ENCODE measurements at places on chromosomes 11 and 22.

DNA sequence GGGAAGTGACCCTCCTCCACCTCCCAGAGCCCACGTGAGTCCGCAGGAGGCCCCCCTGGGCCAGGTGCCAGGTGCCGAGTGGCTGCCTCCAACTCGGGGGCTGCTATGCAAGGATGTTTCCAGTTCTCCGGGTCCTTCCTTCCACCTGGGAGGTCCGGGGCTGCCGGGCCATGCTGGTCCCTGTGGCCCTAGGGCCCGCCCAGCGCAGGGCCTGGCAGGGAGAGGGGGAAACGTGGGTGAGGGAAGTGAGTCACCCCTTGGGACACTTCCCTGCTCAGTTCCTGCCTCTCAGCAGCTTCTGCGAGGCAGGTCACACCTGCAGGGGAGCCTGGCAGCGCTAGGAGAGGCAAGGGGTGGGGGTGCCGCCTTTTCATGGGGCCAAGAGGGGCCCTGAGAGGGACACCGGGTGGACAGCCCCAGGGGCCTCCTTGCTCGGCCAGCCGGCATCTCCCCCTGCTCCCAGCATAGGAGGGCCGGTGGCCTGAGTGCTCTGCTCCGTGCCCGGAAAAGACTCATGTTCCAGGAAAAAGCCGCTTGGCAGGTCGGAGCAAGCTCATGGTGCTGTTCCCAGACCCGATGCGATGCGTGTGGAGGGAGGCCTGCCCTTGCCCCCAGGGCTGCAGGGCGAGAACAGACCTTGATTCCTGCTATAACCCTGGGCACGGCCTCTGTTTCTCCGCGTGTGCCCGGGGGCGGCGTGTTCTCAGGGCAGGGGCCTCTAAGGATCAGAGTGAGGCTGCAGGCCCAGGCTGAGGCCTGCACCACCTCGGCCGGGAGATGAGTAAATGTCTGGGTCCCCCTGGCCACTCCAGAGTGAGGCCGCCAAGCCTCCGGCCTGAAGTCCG lies 30.3 kb upstream of the WNT7B start:
- no peak for DNase-seq

DNA sequence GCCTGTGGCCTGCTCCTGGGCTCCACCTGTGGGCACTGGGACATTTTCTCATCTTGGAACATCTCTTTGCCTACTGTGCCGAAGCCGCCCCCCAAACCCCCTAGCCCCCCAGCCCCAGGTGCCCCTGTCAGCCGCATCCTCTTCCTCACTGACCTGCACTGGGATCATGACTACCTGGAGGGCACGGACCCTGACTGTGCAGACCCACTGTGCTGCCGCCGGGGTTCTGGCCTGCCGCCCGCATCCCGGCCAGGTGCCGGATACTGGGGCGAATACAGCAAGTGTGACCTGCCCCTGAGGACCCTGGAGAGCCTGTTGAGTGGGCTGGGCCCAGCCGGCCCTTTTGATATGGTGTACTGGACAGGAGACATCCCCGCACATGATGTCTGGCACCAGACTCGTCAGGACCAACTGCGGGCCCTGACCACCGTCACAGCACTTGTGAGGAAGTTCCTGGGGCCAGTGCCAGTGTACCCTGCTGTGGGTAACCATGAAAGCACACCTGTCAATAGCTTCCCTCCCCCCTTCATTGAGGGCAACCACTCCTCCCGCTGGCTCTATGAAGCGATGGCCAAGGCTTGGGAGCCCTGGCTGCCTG lies 1.4 kb downstream of the SMPD1 start:
- no peak for DNase-seq

DNA sequence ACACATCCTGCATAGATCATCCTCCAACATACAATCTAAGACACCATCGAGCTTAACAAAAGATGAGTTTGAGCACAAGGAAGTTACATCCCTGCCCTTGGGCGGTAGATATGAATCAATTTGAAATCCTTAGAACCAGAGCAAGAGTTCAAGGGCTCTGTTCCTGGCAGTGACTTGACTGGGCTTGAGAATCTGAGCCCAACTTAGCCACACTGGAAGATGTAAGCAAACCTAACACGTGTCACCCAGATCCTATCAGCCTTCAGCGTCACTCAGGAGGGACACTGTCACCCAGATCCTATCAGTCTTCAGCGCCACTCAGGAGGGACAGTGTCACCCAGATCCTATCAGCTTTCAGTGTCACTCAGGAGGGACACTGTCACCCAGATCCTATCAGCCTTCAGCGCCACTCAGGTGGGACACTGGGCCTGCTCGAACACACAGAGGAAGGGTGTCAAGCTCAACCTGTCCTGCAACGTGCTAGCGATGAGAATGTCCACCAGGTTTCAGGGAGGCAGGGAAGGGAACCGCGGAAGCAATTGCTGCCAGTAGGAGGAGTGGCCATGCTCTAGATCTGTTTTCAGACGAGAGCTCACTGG lies 32.8 kb upstream of the CTSD start:
- DNase-seq: no peak

DNA sequence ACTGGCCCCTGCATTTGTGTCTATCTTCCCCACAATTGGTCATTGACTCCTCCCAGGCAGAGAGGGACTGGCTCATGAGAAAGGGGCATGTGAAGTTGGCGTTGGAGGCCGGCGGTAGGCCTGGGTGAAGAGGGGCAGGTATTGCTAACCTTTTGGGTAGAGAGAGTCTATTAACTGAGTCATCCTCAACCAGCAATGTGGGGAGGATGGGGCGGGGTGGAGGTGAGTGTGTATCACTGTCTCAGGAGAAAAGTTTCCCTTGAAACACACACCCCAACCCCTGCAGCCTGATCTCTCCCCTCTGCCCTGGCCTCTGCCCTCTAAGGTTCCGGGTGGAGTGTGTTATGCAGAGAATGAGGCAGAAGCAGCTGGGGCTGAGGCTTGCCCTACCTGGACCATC lies 60.1 kb upstream of the PHF21B start:
- no peak for DNase-seq

DNA sequence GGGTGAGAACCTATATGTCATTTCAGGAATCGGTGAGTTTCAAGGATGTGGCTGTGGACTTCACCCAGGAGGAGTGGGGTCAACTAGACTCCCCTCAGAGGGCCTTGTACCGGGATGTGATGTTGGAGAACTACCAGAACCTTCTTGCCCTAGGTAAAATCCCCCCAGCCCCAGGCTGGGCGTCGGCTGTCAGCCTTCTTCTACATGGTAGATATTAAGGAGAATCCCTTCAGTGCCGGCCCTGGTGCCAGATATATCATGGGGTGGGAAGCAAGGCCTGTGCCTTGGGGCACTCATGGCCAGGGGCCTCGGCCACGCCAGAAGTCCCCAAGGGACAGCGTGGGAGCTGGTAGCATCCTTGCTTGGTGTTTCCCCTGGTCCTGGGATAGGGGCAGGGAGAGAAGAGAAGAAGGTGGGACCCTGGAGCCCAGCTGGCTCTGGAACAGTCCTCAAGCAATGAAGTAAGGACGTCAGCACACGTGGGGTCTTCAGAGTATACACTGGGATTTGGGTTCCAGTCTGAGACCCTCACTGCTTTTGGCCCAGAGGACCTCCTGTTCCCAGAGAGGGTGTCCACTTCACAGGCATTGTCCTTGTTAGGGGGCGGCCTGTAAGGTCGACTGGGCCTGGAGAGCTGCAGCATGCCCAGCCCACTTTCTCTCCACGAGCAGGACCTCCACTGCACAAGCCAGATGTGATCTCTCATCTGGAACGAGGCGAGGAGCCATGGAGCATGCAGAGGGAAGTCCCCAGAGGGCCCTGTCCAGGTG lies 6.8 kb downstream of the ZNF74 start:
- no peak for DNase-seq

DNA sequence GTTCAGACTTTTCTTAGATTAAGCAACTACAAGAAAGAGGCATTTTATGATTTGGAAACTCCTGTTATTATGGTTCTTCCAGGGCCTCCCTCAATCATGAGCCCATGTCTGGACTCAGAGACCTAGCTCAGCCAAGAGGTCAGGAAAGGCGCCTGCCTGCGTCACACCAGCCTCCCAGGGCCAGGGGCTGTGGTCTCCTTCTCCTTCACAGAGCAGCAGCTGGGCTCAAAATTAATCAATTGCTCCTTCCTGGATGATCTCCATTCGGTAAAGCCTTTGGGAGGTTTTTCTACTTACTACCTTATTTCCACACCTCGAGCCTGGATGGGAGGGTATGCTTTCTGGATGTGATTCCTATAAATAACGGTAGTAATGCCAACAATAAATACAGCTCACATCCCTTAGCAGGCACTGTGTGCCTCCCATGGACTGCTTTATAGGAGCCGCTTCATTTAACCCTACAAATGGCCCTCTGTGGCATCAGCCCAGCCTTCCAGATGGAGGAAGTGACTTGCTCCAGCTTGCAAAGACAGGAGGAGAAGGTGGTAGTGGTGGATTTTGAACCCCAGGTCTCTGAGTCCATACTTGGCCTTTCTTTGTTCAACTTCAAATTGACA lies 1445.6 kb downstream of the TBC1D22A start:
- DNase-seq: no peak

DNA sequence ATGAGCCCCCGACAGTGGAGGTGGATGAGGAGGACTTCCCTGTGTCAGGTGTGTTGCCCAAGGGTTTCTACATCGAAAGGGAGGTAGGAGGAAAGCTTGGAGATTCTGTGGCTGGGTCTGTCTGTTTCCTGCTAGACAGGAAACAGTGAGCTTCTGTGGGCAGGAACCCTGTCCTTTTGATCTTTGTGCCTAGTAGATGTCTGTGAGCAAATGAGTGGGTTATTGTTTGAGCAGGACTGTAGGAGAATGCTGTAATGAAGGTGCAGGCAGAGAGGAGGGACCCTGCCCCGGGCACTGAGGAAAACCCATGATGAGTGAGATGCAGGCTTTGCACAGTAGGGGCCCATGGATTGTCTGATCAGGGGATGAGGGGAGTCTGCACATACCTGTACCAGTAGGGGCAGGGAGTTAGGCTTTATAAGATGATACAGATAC lies 14.0 kb downstream of the USP35 start:
- DNase-seq: no peak

GRCh38 chr11:6297831-6298230 lies 22.5 kb downstream of the CAVIN3 start:
- DNase-seq: no peak

DNA sequence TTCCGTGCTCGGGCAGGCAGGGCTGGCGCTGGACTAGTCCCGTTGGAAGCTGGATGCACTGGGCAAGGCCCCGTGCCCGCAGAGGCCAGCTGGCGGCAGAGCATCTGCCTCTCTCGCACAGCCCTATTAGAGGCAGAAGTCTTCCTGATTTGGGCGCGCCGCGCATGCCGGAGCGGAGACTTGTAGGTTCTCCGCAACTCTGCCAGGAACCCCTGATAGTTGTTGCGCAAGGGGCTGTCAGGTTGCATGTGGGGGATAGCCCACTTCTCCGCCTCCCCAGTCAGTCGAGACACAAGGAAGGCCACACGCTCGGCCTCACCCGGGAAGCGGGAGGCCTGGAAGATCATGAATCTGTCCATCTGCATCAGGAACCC lies 1.2 kb downstream of the RTL6 start:
- DNase-seq: no peak

DNA sequence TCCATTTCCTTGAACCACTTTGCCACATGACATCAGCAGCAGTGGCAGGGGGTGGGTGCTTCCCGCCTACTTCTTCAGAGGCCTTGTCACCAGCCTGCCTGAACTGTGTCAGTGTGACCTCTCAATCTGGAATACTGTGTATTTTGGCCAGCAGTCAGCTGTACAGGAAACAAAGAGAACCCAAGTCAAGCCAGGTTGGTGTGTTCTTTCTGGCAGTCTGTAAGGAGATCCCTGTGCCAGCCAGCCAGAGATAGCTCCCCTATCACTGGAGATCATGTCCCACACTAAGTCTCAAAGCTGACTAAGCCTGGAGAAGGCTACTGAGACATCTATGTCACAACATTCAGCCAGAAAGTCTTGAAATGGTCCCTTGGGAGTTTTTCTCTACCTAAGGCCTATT lies 142.1 kb downstream of the TRPC6 start:
- DNase-seq: no peak

DNA sequence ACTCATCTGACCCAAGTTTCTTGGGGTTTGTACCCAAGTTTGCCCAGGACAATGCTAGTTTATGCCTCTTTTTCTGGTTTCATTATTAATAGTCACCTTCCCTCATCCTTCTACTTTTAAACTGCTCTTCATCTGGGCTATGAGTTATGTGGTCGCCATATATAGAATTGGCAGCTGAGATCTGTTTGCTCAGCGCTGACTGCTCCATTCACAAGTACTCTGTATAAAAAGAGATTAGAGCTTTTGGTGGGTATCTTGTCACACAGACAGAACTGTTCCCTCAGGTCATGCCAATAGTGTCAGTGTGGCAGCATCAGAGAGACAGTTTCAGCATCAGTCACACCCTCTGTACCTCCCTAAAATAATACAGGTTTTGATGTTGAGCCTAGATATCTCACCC lies 326.0 kb downstream of the RAB38 start:
- DNase-seq: no peak

- DNase-seq: no peak
These were observed 99.1 kb upstream of the MTNR1B start for GRCh38 chr11:92870196-92870832.

DNA sequence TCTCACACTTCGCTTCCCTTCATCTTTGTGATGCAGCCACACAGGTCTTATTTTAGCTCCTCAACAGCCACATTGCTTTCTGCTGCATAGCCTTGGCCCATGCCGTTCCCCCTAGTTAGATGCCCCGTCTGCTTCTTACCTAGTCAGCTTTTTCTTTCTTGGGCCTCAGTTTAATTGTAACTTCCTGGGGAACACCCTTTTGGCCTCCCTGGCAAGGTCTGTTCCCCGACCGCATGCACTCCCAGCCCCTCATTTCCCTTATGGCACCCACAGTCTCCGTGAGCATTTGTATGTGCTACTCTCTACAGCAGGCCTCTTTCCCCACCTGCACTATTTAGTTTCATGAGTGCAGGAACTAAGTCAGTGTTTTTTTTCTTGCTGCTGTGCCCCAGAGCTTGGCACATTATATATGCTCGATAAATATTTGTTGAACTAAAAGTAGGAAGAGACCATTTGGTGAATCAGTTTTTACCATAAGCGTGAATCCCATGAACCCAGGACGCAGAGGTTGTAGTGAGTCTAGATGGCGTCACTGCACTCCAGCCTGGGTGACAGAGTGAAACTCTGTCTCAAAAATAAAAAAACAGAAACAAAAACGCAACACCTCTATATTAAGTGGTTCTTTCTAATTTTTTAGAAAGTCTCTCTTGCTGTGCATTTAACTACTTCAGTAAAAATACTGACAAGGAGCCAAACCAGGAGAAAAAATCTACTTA lies 38.5 kb downstream of the TNRC6B start:
- no peak for DNase-seq

DNA sequence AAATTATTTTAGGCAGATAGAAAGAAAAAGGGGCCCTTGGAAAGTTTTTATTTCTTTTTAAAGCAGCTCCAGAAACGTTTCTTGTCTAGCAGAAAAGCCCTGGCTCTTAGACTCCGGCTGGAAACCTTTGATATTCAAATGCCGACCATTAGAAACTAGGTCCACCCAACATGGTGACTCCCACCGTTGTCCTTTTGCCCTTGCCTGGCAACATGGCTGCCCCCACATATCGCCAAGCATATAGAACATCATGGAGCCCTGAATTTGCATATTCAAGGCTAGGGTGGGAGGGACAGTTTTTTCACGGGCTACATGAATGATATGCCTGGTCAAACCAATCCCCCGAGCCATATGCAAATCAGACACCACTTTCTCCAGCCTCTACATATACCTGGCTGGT lies 1379.0 kb downstream of the LRRC4C start:
- DNase-seq: no peak

GRCh38 chr22:49210606-49211005 lies 617.1 kb downstream of the BRD1 start:
- DNase-seq: no peak
